ENCODE measurements at places on chromosomes 6 and 20.

GRCh38 chr6:54694928-54695532 is 151.5 kb upstream of the FAM83B start:
- no peak for ATAC-seq

DNA sequence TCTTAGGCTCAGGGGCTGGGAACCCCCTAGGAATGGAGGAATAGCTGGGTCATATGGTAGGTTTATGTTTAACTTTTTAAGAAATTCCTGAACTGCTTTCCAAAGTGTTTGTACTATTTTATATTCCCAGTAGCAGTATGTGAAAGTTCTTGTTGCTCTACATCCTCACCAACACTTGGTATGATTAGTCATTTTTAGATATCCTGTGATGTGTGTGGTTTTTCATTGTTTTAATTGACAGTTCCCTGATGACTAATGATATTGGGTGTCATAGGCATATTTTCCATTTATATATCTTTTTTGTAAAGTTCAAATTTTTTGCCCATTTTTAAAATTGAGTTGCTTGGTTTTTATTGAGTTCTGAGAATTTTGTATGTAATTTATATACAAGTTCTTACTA is 72.3 kb downstream of the SLC16A10 start:
- no peak for ATAC-seq

GRCh38 chr6:155061381-155061780 is 66.3 kb downstream of the TIAM2 start:
- no peak for ATAC-seq

- no peak for ATAC-seq
Measured at GRCh38 chr6:111750753-111751673, 122.2 kb downstream of the FYN start.

- ATAC-seq = no peak
Measured at GRCh38 chr20:10661261-10661660, 12.5 kb downstream of the JAG1 start.

GRCh38 chr20:34627458-34627857 is 49.4 kb downstream of the PIGU start:
- no peak for ATAC-seq

DNA sequence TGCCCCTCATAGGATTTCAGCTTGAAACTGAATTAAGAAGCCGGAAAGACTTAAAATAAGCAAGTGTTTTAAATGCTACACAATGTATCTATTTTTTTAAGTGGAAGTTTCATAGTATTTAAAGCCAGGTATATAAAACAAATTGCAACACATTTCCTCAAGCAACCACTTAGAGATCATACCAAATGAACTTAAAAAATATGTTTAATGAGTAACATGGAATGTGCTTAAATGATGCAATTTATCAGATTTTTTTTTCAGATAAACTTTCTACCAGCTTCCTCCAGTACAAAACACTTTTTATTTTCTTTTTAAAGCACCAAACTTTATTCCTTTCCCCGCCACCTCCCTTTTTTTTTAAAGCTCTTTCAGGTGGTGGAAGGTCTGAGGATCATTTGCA is 534.3 kb downstream of the BMP2 start:
- ATAC-seq = no peak

GRCh38 chr20:3398681-3399252 is 8.7 kb downstream of the DNAAF9 start:
- ATAC-seq = no peak

DNA sequence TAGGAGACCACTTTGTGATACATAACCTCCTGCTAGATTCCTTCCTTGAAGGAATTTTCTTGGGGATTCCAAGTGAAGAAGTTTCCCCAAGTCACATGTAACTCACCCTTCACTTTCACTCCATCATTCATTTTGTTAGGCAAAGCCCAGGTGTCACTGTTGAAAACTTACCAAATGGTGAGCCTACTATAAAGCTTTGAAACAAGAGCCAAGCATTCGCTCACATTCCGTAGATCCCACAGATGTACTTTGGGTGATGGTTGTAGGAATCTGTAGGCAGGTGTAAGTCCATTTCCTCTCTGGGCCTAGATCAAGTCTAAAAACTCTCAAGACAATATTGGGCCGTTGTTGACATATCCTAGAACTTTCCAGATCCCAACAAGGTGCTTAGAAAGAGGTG is 74.1 kb downstream of the PRDM1 start:
- ATAC-seq = no peak

DNA sequence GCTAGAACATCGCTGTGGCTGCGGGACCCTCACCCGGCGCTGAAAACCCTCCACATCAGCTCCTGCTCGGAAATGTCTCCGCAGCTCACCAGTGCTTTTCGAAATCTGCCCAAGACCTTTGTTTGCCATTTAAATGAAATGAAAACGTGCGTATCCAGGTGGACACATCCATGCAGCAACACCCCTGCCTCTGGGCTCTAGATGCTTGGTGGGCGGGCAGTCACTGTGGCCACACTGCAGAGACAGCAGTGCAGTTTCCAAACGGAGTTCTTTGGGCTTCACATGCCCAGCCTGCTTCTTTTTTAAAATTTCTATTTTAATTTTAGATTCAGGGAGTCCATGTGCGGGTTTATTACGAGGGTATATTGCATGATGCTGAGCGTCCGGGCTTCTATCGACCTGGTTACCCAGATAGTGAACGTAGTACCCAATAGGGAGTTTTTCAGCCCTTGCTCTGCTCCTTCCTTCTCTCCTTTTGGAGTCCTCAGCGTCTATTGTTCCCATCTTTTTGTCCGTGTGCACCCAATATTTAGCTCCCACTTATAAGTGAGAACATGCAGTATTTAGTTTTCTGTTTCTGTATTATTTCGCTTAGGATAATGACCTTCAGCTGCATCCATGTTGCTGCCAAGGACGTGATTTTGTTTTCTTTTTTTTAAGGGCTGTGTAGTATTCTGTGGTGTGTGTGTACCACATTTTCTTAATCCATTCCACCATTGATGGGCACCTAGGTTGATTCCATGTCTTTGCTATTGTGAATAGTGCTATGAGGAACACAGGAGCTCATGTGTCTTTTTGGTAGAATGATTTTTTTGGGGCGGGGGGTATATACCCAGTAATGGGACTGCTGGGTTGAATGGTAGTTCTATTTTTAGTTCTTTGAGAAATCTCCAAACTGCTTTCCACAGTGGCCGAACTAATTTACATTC is 4.8 kb upstream of the TUBB2B start:
- ATAC-seq = peak; percentile 19

DNA sequence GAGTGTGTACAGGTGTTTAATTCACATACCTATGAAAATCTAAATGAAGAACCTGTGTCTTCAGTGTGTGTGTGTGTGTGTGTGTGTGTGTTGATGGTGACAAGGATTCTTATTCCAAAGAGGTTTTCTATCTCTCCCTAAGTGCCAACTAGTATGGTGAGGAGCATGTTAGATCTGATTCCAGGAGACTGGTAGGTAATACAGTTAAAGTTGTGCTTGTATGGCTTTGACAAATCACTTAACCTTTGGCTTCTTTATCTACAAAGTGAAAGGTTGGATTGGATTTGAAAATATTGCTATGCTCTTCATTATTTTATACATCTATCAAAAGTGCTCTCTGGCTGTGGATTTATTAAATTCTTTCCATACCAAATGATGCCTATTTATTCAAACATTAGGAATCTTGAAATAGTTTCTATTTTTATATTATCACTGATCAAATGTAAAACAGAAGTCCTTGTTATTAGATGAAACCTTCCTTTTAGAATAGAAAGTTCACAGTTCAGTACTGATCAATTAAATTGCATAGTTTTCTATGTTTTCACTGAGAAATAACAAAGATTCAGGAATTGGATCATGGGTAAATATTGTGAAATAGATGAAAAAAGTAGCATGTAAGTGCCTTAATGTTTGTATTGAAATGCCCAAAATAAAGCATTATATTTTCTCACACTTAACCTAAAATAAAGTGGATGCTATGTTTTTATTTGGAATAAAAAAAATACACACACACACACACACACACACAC is 84.4 kb upstream of the MLIP start:
- no peak for ATAC-seq

DNA sequence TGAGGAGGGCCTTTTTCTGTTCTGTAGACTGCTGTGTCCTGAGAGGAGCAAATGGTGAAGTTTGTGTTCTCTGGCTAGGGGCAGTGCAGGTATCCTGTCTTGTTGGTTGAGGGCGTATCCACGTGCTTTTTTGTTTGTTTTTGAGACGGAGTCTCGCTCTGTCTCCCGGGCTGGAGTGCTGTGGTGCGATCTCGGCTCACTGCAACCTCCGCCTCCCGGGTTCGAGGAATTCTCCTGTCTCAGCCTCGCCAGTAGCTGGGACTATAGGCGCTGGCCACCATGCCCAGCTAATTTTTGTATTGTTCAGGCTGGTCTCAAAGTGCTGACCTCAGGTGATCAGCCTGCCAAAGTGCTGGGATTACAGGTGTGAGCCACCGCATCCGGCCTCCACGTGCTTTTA is 10.8 kb upstream of the PXDC1 start:
- no peak for ATAC-seq

DNA sequence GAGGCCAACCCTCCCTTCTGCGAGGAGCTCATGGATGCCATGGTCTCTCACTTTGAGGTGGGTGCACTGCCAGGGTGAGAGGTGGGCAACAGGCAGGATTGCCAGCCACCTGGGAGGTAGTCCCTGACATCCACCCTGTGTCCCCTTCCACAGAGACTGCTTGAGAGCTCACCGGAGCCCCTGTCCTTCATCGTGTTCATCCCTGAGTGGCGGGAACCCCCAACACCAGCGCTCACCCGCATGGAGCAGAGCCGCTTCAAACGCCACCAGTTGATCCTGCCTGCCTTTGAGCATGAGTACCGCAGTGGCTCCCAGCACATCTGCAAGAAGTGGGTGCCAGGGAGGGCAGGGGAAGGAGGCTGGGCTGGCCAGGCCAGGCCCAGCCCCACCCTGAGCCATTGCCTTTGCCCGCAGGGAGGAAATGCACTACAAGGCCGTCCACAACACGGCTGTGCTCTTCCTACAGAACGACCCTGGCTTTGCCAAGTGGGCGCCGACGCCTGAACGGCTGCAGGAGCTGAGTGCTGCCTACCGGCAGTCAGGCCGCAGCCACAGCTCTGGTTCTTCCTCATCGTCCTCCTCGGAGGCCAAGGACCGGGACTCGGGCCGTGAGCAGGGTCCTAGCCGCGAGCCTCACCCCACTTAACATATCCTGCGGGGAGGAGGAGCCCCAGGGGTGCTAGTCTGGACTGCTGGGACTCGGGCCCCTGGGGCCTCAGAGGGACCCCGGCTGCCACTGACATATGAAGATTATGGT is 12.8 kb downstream of the PCIF1 start:
- ATAC-seq = no peak

DNA sequence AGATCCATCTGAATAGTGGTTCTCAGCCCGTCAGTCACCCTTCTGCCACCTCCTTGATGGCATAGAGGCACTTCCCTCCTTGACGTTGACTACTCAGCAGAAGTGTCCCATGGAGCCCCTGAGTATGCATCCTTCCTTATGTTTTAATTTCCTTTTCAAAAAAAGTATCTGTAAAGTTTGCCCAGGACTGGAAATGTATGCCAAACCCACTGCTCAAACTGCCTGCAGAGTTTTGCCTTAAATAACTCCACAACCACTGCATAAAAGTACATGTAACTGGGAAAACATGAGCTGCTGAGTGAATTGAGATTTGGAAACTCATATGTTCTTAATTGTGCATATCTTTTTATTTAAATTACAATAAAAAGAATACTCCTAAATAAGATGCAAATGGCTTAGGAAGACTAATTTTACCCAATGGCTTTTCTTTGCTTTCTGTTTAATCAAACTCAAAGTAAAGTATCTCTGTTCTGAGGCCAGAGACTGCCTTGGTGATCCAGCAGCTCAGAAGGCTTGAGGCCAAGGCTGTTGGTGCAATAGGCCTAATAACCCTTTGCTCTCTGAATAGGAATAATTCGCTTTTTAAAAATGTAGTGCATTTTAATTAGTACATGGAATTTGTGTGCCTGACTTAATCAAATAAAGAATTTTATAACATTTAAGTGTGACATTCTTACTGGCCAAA is 90.4 kb downstream of the FNDC1 start:
- no peak for ATAC-seq
